RPMI8226 (cell line): ENCODE measurements at places on chromosomes 7 and 10.

DNA sequence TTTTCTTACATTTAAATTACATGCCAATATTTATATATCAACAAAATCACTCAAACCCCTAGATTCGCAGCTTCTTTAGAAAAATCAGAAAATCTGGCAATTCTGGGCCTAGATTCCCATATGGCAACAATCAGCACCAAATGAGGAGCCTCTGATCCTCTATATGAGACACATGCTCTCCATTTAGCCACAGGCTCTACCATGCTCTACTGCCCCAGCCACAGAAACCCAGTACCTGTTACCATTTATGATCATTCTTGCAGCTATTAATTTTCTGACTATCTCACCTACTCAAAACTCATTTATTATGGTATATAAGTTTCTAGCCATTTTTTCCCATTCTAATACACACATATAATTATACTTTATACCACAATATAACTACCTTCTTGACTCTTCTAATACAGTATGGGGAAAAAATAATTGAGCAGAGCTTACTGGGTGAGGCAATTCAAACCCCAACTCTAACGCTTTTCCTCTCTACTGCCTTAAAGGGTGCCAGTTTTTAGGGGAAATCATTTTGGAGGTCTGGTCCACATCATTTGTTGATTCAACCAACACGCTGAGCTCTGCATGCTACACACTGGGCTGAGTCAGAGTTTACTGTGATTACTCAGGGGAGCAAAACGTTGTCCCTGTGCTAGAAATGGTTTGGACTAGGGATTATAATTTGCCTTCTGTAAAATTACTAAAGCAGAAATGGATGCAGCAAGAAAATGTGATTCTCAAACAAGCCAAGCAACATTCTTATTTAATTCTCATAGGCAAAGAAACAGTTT lies 11.6 kb downstream of the PDLIM1 start:
- no peak for DNase-seq

GRCh38 chr7:120360918-120361317 lies 87.9 kb downstream of the KCND2 start:
- no peak for DNase-seq

DNA sequence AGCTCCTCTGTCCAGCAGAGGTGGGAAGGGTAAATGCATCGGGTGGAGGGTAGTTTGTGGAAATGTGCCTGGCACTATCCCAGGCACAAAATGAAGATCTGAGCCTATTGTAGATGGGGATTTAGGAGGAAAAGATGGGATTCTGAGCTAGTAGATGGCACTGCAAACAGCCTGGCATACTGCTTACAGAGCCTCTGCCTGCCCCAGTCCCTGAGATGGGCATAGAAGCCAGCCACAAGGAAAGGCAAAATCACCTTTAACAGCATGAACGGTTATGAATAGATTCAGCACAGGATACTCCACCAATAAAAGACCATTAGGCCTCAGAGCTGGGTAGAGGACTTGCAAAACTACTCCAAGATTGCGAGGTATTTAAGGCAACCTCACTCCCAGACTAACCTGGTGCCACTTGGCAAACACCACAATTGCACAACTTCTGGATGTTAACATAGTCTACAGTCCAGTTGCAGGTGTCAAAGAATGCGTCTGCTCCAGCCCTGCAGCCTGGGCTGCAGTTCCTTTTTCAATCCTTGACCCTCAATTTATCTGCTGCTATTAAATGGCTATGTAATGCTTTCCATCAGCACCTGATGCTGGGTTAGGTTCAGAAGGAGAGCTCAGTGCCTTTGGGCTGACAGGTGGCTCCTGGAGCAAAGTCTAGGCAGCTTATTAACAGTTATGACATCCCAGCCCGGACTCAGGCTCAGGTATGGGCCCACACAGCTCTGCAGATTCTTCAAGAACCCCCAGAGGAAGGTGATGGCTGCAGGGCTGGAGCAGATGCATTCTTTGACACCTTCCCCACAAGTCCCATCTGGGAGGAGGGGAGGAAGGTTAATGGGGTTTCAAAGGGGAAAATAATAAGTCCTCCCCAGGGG lies 34.0 kb downstream of the CDHR3 start:
- no peak for DNase-seq

- DNase-seq, result peak; percentile 38
Observed at GRCh38 chr7:37341033-37341630, 107.5 kb downstream of the ELMO1 start.

GRCh38 chr10:26881600-26882331 lies 21.0 kb upstream of the ABI1 start:
- peak; percentile 66 for DNase-seq

DNA sequence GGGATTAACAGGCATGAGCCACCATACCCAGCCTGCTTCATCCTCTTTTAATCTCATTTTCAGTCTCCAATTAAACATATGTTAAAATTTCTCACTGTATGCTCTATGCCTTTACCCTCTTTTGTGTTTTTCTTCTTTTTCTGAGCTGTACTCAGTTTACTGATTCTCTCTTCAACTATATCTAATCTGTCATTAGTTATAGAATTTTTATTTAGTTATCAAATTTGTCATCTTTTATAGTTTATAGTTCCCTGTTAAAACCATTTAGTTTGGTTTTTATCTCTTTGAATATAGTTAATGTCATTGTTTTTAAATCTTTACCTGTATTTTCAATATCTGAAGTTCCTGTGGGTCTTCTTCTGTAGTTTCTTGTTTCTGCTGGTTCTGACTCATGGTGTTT lies 93.3 kb downstream of the KAT6B start:
- DNase-seq, result no peak

DNA sequence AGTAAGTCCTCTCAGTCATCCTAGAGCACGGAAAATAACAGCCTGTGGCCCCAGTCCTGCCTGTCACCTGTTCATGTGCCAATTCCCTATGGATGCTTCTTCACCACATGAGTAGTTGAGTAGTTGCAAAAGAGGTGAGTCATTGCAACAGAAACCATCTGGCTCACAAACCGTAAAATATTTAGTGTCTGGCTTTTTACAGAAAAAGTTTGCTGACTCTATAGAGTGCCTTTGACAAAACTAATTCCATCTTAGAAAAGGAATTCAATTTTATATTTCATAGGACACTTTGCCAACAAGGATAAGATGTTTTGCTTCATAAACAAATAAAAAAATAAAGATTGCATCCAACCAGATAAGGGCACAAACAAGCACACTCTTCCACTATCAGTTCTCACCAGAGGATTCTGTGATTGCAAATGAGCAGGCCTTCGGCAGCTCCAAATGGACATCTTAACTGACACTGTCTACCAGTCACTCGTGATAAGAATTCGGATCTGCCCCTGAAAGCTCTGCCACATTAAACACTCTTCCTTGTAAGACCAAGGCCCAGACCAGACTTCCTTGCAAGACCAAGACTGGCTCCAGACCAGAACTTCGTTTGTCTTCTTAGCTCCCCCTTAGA lies 242.7 kb upstream of the SEMA3C start:
- peak; percentile 42 for DNase-seq

- DNase-seq, result no peak
Observed at GRCh38 chr10:69338547-69339450, 60.5 kb downstream of the HK1 start.

DNA sequence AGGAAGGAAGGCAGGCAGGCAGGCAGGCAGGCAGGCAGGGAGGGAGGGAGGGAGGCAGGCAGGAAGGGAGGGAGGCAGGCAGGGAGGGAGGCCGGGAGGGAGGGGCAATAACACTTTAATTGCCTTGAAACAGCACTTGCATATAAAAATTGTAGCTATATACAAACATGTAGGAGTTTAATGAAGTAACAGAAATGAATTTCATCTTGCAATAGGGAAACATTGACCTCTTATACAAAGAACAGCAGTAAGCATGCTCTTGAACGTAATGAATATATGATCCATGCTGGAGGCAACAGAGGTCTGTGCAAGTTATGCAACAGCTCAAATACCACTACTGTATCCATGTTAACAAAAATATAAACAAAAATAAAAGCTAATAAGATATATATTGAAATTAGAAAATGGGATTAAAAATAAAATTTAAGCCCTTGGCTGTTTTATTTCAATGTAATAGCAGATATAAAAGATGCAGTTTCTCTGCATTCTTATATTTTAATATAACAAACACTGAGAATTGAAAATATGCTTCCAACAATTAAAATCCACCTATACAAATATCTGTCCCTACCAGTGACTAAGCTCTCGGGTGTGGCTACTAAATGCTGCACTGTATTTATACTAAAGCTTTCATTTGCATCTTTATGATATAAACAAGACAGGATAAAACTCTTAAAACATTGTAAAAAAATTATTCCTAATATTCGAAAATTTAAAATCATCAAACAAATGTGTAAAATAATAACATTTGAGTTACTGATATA lies 50.3 kb downstream of the CACNA2D1 start:
- DNase-seq, result no peak

DNA sequence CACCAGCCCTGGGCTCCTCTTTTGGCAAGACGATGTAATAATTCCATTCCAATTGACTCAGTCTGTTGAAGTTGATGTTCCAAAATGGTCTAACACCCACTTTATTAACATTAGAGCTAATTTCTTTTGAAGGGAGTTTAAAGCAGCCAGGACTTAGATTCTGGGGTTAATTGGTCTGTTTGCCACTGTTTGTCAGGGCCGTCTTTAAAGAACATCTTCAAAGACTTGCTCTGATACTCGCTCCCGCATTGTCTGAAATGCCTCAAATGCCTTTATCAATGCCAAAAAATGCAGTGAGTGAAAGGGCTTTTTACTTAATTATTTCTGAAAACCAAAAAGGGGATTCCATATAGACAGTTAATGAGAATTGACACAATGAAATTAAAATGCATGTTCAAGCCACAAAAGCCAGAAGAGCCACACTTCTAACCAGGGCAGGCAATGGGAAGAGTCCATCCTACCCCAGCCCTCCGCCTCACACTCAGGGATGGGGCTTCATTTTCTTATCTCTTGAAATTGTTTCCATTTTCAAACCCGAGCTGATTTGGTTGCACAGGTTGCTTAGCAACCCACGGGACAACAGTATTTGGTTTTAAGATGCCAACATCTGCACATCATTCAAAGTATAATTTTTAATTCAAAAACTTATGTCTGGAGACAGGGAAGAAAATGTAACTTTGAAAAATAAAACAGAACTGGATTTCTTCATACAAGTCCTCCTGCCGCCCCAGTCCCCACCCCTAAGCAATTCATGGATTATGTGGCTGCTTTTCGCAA lies 163.0 kb downstream of the FGFR2 start:
- no peak for DNase-seq

GRCh38 chr7:6622134-6622710 lies 6.8 kb downstream of the ZNF853 start:
- DNase-seq, result no peak
